ENCODE measurements at places on chromosomes 1 and 21.

DNA sequence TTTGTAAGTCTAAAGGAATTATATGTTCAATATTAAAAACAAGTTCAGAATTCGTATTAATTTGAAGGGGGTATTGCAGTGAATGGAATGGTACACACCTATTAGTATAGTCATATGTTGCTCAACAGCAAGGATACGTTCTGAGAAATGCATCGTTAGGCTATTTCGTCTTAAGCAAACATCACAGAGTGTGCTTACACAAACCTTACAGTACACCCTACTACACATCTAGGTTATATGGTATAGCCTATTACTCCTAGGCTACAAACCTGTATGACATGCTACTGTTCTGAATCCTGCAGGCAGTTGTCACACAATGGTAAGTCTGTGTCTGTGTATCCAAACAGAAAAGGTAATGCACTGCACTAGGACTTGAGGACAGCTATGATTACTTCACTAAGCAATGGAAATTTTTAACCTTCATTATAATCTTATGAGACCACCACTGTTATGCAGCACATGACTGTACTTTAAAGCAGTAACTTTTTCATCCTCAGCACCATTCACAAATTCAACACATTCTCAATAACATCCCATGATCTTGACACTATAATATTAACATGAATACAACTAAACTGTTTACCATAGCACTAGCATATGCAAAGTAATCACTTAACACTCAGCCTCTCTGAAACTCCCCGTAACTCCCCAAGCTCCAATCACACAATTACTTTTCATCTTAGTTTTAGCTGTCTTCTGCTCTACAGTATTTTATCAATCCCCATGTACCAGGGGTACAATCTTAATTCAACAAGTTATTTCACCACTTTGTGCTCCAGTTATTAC lies 14.4 kb upstream of the PSMG1 start:
- peak overlapping the region; percentile 11 for H3K27ac ChIP-seq
- no peak overlapping the region for H3K4me3 ChIP-seq
- peaks cover 21% of the 10 kb centered on the region for H3K4me1 ChIP-seq

DNA sequence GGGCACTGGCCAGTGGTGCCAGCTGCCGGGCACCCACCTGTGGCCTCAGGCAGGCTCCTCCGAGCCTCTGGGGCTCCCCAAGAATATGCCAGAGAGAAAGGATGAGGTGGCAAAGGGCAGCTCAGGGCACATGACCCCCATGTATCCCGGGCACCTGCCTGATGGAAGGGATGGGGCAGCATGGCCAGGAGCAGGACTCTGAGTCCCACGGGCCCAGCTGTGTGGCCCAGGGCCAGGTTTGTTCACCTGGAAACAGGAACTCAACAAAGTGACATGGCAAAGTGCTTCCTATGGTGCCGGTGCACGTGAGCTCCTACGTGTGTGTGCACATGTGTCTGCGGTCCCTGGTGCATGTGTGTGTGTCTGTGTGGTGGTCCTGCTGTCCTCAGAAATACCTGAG lies 9.5 kb upstream of the GPR153 start:
- H3K4me3 ChIP-seq = no peak overlapping the region
- no peaks in the 10 kb centered on the region for H3K36me3 ChIP-seq
- H3K27me3 ChIP-seq = no peaks in the 10 kb centered on the region
- H3K27ac ChIP-seq = no peak overlapping the region

- no peak overlapping the region for H3K4me3 ChIP-seq
- H3K4me1 ChIP-seq = no peaks in the 10 kb centered on the region
- DNase-seq = no peak
- H3K27me3 ChIP-seq = peaks cover 8% of the 10 kb centered on the region
- no peak overlapping the region for H3K27ac ChIP-seq
Measured at GRCh38 chr1:209363112-209363511, 220.4 kb upstream of the CAMK1G start.

DNA sequence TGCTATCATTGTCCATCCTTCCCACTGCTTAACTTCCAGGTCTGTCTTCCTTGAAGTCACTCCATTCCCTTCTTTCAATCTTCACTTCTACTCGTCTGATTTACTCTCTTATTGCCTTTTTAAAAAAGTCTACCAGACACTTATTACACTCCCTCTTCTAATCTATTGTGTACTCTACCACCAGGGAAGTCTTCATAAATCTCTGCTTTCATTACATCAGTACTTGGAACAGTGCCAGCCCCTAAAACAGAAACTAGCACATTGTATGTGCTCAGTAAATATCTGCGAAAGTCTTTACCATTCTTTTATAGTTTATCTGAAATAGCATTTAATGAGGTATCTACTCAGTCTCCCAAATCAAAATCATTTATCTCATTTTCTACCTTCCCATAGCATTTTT lies 236.4 kb downstream of the USH2A start:
- H3K27me3 ChIP-seq = no peaks in the 10 kb centered on the region
- no peaks in the 10 kb centered on the region for H3K4me1 ChIP-seq
- no peak for DNase-seq
- H3K27ac ChIP-seq = no peak overlapping the region
- no peak overlapping the region for H3K4me3 ChIP-seq

GRCh38 chr1:158681606-158682005 lies 4.9 kb downstream of the SPTA1 start:
- H3K36me3 ChIP-seq = no peaks in the 10 kb centered on the region
- DNase-seq = no peak
- H3K4me1 ChIP-seq = no peaks in the 10 kb centered on the region
- H3K4me3 ChIP-seq = no peak overlapping the region
- no peak overlapping the region for H3K27ac ChIP-seq

DNA sequence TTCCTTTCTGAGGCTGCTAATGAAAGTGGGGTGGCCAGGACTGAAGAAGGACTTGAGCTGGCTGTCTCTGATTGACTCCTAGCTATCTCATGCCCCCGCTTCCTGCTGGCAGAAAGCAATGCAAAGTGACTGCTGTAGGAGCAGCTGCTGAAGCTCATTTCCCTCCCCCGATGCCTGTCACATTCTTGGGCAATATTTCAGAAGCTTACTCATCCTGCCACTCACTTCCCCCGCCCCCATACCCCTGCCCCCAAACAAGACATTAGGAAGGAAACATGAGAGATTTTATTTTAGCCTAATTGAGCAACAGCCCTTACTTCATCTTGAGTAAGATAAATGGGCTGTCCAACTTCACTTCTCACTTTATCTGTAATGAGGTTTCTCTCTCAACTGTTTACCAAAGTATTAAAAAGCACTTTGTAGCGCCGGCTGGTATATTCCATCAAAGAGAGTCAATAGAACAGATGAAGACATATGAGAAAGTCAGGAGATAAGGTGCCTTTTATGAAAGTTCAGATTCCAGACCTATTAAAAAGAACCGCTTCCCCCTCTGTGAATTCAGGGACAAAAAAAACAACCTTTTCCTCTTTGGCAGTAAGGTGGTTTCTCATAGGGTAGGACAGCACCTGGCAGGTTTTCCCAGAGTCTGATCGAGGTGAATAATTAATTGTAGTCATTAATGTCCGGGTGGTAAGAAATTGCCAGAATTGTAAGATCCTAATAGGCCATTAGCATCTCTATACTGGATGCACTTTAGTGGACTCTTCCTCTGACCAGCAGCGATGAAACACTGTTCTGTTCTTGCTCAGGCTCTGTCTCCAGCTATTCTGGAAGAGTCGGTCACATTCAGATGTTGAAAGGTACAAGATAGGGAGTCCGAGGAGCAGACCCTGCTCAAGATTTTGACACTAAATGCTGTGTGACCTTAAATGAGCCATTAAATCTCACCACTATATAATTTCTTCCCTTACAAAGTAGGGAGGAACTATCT lies 70.2 kb downstream of the SH3GLB1 start:
- H3K27me3 ChIP-seq = no peaks in the 10 kb centered on the region
- peak; percentile 63 for DNase-seq
- H3K27ac ChIP-seq = peak overlapping the region; percentile 79
- peaks cover 22% of the 10 kb centered on the region for H3K4me1 ChIP-seq
- peak overlapping the region; percentile 56 for H3K4me3 ChIP-seq

DNA sequence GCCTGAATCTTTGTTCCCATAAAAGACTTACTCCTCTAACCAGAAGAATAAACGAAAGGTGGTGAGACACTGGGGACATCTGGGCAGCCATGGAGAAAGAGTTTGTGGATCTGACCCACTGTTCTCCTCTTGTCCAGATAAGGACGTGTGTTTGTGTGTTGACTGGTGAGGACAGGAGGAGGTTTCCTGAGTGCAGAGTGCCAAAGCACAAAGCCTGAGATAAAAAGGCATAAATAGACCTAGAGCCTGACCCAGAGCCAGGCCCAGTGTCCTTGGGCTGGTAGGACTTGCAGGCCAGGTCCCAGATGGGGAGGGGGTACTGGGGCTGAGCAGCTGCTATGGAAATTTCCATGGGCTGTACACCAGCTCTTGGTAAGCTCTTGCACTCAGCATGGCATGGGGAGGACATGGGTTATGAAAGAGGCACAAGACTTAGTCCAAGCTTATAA lies 19.6 kb upstream of the COQ8A start:
- peaks cover 2% of the 10 kb centered on the region for H3K27me3 ChIP-seq
- no peak overlapping the region for H3K27ac ChIP-seq
- H3K36me3 ChIP-seq = no peaks in the 10 kb centered on the region
- no peaks in the 10 kb centered on the region for H3K4me1 ChIP-seq
- no peak for DNase-seq
